ENCODE measurements at places on chromosomes 2 and 18.

DNA sequence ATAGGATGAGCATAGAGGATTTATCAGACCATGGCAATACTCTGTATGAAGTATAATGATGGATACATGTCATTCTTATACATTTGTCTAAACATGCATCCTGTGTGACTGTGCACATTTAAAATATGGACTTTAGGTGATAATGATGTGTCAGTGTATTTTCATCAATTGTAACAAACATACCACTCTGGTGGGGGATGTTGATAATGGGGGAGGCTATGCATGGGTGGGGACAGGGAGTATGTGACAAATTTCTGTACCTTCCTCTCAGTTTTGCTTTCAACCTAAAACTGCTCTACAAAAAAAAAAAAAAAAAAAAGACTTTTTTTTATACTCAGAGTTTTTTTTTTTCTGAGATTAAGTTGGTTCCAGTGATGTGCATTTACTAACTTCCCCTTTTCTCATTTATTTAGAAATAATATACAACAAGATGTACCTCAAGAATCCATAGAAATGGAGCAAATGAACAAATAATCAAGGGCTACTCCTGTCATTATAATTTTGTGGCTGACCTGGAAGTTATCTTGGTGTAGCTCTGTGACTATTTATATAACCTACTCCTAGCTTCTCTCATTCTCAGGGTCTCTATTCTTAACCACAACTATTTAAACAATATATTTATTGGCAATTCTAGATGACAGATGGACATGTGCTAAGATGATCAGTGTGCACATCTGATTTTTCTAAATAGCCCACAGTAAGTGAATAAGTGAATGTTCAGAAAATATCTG lies 108.9 kb upstream of the ITGA4 start:
- no peak for DNase-seq

DNA sequence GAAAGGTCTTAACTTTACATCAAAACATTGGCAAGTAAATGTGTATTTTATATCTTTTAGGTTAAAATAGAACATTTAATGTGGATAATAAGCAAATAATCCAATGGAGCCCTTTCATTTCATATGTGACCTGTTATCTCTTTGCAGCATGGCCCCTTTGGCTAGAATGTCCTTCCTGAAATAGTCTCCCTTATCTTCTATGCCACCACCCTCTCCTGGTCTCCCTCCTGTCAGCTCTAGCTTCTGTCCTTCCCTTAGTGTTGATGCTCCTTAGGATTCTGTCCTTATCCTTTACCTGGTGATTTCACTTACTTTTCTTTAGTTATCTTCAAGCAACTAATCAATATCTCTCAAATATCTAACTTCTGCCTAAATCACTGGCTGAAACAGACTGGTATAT lies 87.1 kb upstream of the TFCP2L1 start:
- DNase-seq, result no peak

DNA sequence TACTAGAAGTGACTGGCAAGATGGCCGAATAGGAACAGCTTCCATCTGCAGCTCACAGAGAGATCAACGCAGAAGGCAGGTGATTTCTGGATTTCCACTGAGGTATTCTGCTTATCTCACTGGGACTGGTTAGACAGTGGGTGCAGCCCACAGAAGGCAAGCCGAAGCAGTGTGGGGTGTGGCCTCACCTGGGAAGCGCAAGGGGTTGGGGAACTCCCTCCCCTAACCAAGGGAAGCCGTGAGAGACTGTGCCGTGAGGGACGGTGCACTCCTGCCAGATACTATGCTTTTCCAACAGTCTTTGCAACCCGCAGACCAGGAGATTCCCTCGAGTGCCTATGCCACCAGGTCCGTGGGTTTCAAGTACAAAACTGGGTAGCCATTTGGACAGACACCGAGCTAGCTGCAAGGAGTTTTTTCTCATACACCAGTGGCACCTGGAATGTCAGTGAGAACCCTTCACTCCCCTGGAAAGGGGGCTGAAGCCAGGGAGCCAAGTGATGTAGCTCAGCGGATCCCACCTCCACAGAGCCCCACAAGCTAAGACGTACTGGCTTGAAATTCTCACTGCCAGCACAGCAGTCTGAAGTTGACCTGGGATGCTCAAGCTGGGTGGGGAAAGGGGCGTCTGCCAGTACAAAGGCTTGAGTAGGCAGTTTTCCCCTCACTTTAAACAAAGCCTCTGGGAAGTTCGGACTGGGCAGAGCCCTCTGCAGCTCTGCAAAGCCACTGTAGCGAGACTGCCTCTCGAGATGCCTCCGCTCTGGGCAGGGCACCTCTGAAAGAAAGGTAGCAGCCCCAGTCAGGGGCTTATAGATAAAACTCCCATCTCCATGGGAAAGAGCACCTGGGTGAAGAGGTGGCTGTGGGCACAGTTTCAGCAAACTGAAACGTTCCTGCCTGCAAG lies 40.1 kb downstream of the PLEK start:
- no peak for DNase-seq

DNA sequence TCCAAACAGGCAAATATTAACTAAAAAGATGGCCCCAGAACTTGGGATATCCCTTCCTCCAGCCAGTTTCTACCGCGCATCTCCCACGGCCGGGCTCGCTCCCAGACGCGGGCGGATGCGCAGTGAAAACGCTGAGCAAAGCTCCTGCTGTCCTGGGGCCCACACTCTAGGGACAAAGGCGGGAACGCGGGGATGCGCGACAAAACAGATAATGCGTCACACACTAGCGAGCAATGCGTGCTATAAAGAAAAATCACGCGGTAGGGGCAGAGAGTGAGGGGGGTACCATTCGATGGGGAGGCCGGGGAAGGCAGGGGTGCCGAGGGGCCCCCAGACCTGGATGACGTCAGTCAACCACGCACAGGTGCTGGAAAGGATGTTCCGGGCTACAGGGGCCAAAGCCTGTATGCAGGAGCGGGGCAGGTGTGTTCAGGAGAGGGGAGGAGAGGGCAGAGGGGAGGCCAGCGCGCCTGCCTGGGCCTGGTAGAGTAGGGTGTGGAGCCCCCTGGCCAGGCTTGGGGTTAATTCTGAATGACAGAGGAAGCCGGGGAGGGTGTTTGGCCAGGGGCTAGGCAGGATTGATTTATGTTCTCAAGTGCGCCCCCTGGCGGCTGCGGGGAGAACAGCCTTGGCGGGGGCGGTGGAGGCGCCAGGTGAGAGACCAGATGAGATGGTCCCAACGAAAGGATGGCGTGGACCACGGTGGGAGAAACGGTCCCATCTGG lies 14.9 kb upstream of the ITM2C start:
- DNase-seq, result peak; percentile 54

- DNase-seq, result no peak
Observed at GRCh38 chr2:237482485-237482884, 4.6 kb upstream of the MLPH start.

DNA sequence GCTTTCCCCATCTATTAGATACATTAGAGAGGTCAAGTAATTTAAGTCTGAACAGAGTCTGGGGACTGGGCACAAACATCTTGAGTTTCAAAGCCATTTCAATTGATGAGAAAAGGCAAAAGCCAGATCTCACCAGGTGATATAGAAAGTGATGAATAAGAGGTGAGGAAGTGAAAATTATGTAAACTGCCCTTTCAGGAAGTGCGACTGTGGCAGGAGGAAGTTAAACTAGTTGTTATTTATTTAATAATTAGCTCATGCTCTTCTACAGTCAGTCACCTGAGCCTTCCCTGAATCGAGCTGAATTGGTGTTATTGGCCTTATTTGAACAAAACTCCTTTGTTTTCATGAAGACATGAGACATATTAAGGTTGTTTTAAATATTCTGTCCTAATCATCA lies 115.1 kb downstream of the CDH20 start:
- DNase-seq, result no peak

DNA sequence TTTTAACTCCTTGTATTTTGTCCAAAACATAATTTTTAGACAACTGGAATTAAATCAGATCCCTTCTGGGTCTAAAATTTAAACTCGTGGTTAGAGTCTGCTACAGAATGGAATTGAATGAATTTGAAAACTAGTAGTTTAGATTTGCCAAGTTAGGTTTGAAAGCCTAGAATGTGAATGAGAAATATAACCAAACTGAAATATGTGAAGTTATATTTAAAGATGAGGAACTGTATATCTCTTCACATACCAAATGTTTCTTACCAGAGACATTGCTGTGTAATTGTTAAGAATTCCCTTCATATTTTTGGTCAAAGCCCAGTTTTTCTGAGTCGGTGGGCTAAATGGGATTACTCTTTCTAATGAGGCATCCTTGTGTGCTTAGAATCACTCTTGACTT lies 74.2 kb downstream of the LPIN1 start:
- DNase-seq, result no peak

GRCh38 chr2:72097276-72097675 lies 50.4 kb downstream of the CYP26B1 start:
- DNase-seq, result no peak

GRCh38 chr18:75739682-75740081 lies 312.2 kb upstream of the SMIM21 start:
- no peak for DNase-seq

DNA sequence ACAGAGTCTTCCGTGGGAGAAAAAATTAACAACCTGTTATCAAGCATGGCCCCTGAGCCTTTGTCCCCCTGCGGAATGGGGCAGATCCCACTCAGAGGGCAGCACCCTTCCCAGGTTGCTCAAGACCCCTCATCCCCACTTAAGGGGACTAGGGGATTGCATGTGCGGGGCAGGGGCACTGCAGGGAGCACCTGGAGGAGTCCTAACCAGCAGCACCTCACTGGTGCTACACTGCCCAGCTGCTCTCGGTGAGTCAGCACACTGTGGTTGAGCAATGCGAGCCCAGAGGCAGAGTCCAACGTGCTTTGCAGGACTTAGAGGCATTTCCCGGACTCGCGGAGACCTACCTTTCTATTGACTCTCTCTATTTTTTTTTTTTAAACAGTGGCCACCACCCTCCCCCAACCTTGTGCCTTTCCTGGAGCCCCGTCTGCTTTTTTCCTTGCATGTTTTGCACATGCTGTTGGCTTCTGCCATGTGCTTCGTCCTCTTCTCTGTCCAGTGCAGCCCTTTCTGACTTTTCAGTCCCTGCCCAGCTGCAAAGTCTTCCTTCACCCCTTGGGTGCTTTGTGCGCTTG lies 74.0 kb downstream of the IL1R2 start:
- no peak for DNase-seq

DNA sequence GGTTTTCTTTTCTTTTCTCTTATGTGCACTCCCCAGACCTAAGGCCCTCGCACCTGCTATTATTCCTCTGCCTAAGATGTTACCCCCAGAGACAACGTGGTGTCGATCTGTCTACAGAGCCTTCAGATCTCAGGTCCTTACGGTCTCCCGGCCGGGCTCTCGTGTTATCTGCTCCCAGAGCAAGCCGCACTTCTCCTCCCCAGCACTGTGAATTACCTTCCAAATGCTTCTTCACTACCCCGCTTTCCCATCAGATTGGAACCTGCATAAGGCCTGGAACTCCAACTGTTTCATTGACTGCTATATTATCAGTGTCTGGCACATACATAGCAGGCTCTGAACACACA lies 71.2 kb upstream of the ODC1 start:
- no peak for DNase-seq

- DNase-seq, result no peak
Observed at GRCh38 chr2:240501531-240501991, 56.2 kb downstream of the ANKMY1 start.

DNA sequence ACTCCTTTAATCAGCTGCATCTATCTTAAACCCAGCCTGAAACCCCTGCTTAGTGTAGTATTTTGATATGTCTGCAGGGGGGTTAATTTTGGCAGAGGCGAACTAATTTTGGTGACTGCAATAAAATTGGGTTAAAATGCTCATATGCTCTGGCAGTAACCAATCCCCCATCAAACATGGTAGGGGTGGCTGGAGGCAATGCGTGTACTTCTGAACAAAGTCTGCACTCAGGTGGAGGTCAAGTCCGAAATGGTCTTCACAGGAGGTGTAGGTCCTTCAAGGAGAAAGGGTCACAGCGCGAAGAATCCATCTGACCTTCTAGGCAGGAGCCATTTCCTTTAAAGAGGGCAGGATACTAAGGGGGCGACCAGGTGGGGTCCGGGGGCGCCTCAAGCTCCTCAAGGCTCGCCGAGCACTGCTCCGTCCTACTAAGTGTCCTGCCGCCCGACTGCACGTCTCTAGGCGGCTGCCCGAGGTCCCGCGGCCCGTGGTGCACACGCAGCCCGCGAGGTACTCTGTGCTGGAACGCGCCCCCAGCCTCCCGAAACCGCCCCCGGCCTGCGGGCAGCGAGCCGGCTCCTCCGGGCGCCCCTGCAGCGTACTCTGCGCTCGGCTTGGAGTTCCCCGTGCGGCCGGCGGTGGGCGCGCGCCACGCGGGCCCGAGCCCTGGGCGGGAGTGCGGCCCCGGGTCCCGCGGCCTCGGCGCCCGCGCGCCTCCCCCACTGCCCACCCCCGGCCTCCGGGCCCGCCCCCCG lies 1.7 kb upstream of the LDLRAD4 start:
- DNase-seq, result no peak

DNA sequence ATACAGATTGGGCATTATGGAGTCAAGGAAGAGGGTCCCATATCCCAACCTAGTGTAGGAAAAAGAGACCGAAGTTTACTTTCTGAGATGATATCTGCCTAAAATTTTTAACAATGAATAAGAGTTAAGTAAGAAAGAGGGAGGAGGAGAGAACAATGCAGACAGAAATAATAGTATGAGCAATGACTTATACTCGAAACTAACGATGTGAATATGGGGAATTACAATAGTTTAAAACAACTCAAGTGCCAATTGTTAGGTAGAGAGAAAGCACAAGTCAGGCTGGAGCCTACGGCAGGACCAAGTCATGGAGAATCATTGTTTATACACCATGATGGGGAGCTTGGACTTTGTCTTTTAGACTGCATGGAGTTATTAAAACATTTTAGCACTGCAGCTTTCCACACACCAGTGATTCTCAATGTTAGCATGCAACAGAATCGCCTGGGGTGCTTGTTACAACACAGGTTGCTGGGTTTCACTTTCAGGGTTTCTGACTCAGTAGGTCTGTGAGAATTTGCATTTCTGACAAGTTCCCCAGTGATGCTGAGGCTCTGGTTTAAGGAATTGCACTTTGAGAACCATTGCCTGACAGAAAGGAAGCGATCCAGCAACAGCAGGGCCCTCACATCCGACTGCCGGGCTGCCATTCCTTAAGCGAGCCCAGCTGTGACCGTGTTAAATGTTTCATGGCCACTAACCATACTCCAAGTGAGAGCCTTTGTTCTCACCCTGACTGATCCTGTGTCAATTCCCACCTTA lies 511.2 kb downstream of the DCDC2C start:
- DNase-seq, result no peak

DNA sequence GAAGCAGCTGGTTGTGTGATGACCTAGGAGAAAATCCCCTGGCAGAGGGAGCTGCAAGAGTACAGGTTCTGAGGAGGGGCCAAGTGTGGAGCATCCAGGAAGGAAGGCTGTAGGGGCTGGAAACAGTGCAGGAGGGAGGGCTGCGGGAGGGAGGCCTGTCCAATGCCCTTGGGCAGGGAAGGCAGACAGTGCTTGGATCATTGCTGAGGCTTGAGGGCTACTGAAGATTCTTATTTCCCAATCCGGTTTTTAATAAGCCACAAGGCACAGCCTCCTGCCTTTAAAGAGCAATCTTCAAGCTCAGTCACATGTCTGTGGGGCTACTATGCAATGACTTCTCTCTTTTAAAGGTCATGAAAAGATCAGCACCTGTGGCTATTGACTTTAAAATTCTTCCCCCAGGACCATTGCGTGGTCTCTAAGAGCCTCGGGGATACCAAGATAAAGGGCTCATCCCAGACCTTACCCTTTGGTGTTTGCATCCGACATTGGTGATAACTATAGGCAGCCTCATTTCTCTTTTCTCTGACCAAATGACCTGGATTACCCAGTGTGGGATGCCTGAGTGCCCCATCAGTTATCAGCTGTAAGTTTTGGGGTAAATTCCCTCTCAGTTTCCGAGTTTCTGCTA lies 149.6 kb downstream of the DOCK10 start:
- no peak for DNase-seq

Measured in stimulated activated CD8-positive, alpha-beta memory T cell treated with anti-CD3 and anti-CD28 coated beads, Interleukin-2, amount 100 ng/mL, for 1 hour (primary cell).